Nasal cavity respiratory epithelium epithelial cell of viscerocranial mucosa (primary cell): ENCODE measurements at places on chromosomes 2 and 18. TPM values are rescaled to one million over a fixed set of nuclear protein-coding genes. Genes with fewer than 3 reads are reported as not detected.

Gene GALNT14
- total RNA-seq, result 16.4 and 22.5 TPM in 2 replicates

Gene SOX11
- under 0.01 and 0.07 TPM in 2 replicates for total RNA-seq

Gene TEKT4
- not detected in 2 replicates for total RNA-seq

Gene RAPH1
- 24.9 and 25.4 TPM in 2 replicates for total RNA-seq

Gene HOXD13
- not detected in 2 replicates for total RNA-seq

Gene TUBA3E
- total RNA-seq, result not detected in 2 replicates

Gene LYPD6B
- total RNA-seq, result 10.9 and 11.1 TPM in 2 replicates

Gene MALL
- total RNA-seq, result 38.3 and 41.1 TPM in 2 replicates

Gene DPP4
- 5.5 and 9.3 TPM in 2 replicates for total RNA-seq

Gene UGT1A3
- total RNA-seq, result 2.8 TPM in 1 of 2 replicates, not detected in the other

Gene LRRFIP1
- total RNA-seq, result 151 and 170 TPM in 2 replicates

Gene TXNDC2
- under 0.01 TPM in 1 of 2 replicates, not detected in the other for total RNA-seq

Gene ANTXR1
- 4.4 and 19.9 TPM in 2 replicates for total RNA-seq

Gene OR6B2
- not detected in 2 replicates for total RNA-seq

Gene MBP
- total RNA-seq, result 54.3 and 54.7 TPM in 2 replicates
